ENCODE measurements at places on chromosomes 2 and 18.
A peak's percentile ranks its signal among the peaks of the same experiment; 100 is the strongest.

DNA sequence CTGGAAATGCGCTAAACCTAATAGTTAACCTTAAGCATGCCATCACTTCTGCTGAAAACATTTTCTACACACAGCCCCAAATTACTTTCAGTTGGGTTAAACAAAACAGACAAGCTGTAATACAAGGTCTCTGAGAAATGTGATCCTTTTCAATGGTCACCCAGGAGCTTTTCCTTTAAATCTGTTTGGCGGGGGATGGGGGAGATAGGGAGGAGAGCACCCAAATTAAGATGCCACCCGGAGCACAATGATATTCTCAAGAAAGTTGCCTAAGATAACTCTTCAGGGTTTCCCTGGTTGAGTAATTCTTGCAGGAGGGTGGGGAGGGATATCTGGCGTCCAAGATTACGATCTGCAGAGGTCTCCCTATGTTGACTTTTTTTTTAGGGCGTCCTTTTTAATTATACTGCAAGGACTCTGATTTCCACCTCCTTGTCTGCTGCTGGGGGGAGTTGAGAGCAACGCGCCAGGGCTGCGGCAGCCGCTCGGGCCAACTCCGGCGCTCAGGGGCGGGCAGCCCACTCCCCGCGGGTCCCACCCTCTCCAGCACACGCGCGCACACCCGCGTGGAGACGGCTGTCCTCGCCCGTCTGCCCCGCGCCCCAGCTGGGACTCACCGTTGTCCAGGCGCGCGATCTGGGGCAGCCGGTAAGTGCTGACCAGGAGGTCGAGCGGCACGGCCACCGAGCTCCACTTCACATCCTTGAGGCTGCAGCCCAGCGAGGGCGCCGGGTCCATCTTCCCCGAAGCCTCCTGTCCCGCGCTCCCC lies 807 bp downstream of the GAREM1 start:
- DNase-seq: no peak

DNA sequence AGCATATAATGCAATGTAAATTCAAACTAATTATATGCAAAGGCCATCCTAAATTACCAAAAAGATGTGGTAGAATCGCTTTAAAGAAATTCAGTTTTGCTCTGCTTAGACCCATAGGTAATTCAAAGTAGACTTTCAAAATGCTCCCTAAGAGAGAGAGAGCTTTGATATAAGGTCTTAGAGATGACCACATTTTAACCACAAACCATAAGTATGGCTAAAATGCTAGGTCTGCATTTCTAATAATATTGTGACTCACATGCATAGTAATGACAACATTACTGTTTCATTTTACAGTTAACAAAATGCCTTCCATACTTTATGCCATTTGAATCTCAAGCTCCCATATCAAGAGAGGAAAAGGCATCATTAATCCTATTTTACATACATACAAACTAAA lies 144.5 kb downstream of the RAD51AP2 start:
- no peak for DNase-seq

DNA sequence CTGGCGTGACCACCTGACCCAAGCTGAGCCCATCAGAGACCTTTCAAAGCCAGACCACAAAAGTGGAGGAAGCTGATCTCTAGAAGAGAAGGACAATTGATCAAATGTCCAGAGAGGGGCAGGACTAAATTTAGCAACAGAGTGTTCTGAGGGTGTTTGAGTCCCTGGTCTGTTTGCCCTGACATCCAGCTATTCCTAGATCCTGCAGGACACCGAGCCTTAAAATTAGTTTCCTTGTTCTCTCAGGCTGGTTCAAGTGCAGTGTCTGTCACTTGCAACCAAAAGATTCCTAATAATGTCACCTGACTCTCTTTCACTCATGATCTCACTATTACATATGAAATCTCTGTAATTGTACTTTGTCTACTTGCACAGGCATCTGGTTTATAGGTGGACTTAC lies 33.0 kb upstream of the NPAS2 start:
- no peak for DNase-seq

GRCh38 chr2:46256563-46257142 lies 40.6 kb upstream of the EPAS1 start:
- no peak for DNase-seq

DNA sequence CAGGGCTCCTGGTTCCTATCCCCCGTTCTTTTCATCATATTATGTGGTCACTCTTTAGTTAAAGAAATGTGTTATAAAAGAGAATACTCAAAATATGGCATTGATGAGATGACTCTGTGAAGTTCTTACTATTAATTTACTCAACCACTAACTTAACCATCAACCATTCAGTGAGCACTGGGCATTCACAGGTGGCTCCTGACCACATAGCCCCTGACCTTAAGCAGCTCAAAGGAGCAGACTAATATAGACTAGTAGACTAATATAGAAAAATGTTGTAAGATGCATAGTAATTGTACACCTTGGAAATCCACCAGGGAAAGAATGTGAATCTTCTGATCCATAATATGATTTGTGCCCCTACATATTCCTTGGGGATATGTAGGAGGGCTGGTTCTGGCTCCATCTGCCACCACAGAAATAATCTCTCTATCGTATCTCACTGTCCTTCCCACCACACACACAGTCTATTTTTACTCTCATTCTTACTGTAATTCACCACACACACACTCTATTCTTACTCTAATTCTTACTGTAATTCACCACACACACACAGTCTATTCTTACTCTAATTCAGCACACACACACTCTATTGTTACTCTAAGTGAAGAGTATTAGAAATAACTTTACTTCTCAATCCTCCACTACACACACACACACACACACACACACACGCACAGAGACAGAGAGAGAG lies 188.9 kb upstream of the ITGA4 start:
- no peak for DNase-seq

- DNase-seq: no peak
Observed at GRCh38 chr18:48326901-48327675, 82.1 kb downstream of the ZBTB7C start.

GRCh38 chr2:131040661-131041401 lies 52.4 kb downstream of the FAM168B start:
- no peak for DNase-seq

DNA sequence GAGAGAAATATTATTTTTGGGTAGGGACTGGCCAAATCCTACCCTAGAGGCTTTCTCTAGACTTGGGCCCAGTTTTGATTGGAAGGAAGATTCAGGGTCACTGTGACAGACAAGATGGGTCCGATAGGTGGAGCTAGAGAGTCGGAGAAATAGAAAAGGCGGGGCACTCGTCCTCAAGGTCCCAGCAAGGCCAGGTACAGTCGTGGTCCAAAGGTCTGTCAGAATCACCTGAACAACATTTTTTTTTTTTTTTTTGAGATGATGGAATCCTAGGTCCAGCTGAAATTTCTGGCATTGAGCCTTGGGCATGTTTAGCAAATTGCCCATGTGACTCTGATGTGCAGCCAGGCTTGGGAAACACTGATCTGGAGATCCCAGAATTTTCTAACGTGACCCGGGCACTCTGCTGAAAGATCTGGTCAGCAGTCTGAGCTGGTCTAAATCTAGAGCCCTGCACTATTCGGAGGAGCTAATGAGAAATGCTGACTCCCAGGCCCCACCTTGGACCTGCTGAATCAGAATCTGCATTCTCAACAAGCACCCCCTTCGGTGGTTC lies 23.0 kb upstream of the NTSR2 start:
- DNase-seq: peak; percentile 69

DNA sequence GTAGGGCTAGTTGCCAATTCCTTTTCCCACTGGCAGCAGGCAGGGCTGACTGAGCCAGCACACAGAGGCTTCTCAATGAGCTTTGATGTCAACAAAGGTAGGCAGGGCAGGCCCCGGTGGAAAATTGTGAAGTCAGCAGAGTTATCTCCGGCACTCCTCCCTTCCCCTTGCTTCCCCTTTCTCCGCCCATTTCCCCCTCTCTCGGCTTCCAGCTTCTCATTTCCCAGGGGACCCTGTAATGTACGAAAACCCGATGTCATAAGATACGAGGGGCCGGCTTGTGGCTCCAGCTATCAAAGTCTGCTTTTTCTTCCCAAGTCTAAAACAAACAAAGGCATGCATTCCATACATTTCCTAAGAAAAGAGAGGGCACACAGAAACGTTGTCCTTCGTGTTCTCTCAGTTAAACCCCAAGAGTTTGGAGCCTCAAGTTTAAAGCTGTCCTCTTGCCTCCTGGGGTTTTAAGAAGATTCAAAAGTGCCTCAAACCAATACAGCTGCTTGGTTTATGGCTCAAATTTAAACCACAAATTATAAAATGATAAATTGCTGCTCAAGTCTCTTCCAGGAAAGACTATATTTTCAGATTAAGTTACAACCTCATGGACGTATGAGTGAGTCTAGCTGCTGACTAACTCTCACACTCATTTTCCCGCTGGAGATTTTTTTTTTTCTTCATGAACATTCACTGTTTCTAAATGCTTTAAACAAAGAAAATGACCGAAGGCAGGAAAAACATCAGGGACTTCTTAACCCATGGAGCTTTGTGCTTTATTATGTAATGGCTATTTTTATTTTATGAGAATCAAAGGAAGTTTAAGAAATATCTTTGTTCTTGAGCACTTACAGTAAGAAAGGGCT lies 27.2 kb upstream of the EML4 start:
- DNase-seq: no peak

DNA sequence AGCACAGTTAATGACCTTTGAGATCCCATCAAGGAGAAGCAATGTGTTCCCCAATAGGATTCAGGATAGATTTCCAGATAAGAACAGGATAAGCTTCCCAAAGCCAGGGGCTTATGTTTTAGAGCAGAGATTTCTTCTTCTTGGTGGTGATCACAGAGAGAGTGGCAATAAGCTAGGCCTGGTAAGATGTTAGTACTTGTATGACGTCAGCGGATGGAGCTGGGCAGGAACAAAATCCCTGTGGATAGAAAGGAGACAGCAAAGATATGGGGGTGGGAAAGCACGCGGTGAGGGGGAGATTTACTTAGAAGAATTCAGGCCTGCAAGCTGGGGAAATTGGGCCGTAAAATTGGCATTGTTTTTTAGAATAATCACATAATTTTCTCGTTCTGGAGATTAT lies 323.0 kb downstream of the MTX2 start:
- no peak for DNase-seq

- DNase-seq: no peak
Observed at GRCh38 chr2:227163485-227163997, 464 bp downstream of the COL4A4 start.

GRCh38 chr18:13370995-13371625 lies 152.6 kb downstream of the LDLRAD4 start:
- DNase-seq: no peak

GRCh38 chr2:241334813-241335212 lies 19.1 kb downstream of the SEPTIN2 start:
- no peak for DNase-seq

- DNase-seq: no peak
Observed at GRCh38 chr2:16962505-16962904, 296.9 kb upstream of the CYRIA start.

DNA sequence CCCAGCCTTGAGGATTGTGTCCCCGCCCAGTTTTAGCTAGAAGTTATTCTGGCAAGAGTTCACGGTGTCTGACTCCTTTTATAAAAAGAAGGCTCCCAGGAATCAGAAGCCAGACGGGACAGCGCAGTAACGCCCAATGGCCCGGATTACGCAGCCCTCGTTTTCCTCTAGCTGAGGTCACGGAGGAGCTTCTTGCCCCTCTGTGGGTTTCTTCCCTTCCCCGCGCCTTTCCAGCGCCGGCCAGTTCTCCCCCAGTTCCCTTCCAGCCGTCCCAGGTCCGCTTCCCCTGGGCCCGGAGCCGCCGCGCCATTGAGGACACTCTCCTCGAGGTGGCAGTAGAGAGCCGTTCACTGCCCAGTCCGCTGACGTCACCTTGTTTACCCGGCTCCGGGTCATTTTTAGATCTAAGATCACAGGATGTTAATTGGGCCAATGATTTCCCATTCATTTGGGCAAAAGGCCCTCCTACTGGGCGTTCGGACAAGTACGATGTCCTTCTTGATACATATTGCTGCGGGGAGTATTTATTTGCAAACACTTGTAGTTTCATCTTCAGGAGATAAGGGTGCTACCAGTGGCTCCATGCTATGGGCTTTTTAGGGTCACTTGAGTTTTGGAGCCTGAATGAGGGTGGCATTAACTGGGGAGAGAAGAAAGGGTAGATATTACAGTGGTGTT lies 81.5 kb upstream of the PPM1B start:
- peak; percentile 83 for DNase-seq

GRCh38 chr2:208359632-208359986 lies 47.0 kb upstream of the PTH2R start:
- DNase-seq: no peak

DNA sequence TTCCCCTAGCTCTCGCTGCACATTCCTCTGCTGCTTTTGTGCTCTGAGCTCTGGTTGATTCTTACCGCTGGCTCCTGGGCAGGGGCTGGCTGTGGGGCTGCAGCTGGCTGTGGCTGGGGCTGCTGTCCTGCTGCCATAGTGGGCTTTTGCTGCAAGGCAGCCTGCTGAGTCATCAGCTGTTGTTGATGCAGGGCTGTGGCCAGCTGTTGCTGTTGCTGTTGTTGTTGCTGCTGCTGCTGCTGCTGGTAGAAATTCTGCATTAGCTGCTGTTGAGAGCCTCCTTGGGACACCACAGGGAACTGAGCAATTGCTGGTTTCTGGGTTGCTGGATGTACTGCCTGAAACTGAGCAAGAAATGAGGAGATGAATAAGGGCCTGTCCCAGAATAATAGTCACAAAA lies 77.2 kb upstream of the NFU1 start:
- no peak for DNase-seq

DNA sequence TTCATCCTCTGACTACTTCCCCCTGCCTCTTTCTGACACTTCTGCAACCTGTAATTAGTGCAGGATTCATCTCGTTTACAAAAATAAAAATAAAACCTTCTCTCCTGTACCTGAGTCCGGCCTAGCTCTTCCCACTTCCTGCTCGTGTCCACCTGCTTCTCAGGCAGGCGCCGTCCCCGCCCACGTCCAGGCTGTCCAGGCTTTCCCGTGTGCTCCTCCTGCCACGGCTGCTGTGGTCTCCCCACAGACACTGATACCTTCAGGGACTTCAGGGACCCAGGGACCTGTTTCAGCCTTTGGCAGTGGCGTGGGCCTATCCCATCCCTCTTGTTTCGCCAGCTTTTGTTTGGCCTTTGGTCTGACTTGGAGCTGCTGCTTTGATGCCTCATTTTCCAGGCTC lies 272.5 kb downstream of the PHLPP1 start:
- DNase-seq: no peak

- DNase-seq: no peak
Observed at GRCh38 chr2:230512955-230513748, 97.2 kb downstream of the SP100 start.

DNA sequence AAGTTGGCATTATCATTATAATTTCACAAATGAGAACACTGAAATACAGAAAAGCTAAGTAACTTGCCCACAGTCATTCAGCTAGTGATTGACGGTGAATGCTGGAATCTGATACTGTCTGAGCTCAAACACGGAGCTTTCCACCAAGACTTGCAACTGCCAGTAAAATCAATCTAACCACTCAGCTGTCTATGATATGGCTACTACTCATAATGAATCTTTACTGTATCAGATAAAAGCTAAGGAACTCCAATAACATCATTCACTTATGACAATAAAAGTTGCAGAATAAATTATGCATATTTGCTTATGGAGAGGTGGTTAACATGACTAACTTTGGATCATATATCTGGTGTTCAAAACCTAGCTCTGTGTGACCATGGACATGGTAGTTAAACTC lies 279.4 kb upstream of the NXPH2 start:
- no peak for DNase-seq
